Glomerular endothelial cell (primary cell): ENCODE measurements at places on chromosomes 1 and 21.

GRCh38 chr1:107678993-107679392 is 286.0 kb downstream of the VAV3 start:
- DNase-seq: no peak

DNA sequence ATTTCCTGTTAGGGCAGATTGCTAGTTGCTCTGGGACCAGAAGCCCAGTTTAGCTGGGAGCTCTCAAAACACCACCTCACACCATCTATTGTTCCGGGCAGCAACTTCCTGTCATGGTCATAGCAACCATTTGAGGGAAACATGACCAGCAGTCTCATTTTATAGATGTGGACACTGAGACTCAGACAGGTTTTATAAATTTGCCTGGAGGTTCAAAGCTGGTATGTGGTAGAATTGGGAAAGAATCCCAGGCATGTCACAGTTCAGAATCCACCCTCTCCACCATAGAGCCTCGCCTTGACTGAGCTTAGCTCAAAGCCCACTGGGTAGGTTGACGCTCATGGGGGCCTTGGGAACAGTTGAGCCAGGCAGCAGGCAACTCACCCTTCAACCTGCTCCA is 14.0 kb upstream of the TRIM67 start:
- no peak for DNase-seq

DNA sequence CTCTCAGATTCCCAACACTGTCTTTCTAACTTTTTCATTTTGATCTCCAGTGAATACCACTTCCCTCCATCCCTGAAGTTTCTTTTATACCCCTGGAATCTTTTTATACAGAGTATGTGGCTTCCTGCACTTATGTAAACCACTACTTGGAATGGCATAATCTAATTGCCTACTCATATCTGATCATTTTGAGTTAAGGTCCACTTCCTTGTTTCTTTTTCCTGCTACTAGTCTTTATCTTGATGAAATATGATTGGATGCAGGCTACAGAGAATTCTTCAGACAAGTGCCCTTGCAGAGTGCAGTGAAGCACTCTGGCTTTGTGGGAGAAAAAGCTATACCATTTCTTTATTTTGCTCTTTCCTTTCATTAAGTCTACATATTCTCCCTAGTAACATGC is 325.3 kb upstream of the ADAMTS5 start:
- DNase-seq: no peak

- DNase-seq: no peak
Measured at GRCh38 chr1:18536915-18537314, 56.2 kb downstream of the KLHDC7A start.

DNA sequence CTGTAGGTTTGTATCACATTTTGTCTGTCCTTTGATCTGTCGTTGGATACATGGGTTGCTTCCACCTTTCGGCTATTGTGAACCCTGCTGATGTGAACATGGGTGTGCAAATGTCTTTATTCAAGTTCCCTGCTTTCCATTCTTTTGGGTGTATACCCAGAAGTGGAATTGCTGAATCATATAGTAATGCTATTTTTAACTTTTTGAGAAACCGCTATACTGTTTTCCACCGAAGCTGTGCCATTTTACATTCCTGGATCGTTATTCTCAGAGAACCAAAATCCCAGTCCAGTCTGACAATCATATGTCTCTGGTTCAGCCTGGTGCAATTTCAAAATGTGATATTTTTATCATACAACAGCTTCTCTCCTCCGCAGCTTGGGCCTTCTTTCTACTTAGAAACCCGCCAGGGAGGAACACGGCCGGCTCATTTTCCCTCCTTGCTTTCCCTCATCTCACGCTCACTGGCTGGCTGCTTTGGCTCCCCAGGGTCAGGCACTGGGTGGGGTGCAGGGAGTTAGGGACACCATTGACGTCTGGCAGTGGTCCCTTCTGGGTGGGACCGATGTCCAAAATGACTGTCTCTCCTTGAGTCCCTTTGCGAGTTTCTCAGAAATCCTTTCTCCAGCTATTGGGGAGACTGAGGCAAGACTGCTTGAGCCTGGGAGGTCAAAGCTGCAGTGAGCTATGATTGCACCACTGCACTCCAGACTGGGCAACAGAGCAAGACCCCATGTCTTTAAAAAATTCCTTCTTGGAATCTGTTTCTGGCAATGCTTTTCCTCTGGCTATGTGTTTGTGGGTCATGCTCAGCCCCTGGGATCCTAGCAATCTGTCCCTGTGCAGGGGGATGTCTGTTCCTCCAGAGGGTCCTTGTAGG is 73.5 kb upstream of the AKT3 start:
- DNase-seq: no peak

DNA sequence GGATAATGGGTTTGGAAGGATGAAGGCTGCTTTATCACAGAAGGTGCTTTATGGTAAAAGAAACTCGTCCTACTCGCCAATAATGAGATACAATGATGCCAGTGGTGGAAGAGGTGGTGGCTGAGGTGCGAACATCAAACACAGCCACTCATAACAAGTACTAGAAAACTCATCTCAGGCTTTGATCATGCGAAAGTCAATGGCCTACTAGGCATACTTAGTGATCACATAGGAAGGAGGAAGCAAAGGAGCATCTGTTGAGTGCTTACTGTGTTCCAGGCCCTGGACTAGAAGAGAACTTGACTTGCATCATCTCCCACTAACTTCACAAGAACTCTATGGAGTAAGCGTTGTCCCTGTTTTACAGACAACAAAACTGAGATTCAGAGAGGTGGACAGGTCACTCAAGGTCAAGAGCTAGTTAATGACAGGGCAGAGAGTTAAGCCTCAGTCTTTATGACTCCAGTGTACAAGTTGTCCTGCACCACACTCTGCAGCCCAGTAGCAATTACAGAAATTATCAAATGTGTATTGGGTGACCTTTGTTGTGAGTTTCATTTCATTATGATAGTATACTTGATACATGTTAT is 33.6 kb downstream of the RUNX1 start:
- DNase-seq: no peak

DNA sequence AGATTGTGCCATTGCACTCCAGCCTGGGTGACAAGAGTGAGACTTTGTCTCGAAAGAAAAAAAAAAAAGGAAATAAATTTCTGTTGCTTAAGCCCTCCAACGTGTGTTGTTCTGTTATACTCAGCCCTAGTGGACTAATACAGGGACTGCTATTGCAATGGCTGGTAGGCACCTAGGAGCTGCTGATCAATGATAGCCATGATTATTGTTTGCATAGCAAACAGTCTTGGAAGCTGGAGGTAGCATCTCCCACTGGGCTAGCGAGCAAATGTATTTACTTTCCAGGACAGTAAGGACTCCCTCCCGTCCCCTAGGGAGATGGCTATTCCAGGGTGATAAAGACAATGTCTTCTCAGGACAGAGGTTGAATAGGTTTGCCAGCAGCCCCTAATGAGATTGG is 13.5 kb upstream of the TNFRSF8 start:
- DNase-seq: no peak

DNA sequence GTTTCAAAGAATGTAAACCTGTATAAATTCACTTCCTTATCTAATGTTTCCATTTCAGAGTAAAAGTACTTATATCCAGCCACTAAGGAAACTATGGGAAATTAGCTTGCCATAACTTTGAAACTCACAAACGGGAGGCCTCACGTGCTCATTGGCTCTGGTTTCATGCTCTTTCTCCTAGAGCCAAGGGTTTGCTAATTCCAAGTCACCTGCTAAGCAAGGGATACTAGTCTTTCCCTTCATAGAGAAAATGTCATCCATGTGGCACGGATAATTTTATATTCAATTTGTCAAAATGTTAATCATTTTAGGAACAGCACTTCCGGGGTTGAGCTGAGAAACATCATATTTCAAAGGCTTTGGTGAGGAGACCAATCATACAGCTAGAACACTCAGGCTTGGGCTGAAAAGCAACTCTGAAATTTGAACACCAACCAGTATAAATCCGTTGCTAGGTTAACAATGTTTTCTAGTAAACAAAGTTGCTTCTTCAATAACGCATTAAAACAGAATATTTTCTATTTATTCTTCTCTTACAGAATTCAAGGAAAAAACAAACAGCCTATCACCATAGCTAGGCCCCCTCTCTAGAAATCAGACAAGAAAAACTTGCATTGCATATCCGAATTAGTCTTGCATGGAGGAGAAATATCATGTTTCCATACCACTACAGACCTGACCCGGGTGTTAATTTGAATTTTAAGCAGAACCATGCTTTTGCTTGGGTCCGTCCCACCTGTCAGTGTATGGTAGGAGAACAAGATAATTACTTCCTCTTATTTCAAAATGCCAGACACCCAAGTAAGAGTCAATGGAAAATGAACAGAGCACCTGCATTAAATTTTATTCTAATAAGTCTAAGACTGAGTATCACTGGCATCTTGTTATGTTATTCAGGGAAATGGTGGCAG is 196.1 kb upstream of the ESRRG start:
- DNase-seq: no peak

GRCh38 chr1:156230473-156230837 is 11.5 kb upstream of the BGLAP start:
- no peak for DNase-seq

DNA sequence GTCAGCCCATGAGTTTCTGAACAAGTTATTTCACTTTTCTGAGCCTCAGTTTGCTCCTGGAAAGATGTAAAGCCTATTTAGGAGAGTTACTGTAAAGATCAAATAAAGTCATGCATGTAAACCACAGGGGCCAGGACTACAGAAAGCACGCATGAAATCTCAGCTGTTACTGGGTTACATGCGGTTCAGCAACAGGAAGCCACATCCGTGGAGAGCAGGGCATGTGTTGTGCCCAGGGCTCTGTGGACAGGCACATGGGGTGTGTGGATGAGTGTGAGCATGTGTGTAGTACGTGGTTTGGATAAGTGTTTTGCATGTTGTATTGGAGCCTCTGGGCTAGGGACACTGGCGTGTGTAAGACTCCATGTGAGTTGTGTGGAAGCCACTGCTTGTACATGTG is 2.2 kb upstream of the EPHA2 start:
- no peak for DNase-seq

DNA sequence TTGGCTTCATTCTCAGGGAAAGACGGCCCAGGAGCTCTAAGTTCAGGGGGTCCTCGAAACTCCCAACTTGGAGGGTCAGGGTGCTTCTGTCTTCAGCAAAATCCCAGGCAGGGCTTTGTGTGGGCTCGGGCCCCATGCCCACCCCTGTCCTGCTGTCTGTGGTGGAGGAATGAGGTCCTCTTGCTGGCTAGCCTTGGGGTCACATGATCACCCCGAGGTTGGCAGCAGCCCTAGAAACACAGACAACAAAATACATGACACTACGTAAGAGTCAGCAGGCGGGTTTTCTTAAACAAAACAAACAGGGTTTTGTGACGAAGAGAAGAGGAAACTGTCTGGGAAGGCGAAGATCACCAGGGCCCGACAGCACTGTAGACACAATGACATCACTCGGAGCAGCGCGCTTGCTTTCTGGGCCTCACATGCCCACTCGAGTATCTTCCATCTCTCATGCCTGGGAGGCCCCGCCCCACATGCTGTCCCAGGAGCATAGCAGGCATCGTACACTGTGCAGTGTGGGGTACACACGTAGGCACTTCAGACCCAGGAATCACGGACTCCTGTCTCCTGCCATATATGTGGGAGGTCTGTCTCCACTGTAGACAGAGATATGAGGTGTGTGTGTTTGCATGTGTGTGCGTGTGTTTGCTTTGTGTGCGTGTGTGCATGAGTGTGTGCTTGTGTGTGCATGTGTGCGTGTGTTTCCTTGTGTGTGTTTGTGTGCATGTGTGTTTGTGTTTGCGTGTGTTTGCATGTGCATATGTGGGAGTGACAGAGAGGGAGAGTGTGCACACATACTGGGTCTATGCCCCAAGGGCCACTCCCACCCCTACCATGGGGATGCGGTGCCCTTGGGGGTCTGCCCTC is 94.7 kb downstream of the SIK1 start:
- DNase-seq: no peak
